SJSA1 (cell line): ENCODE measurements at places on chromosomes 3 and 15. TPM values are rescaled to one million over a fixed set of nuclear protein-coding genes. Genes with fewer than 3 reads are reported as not detected.

DNA sequence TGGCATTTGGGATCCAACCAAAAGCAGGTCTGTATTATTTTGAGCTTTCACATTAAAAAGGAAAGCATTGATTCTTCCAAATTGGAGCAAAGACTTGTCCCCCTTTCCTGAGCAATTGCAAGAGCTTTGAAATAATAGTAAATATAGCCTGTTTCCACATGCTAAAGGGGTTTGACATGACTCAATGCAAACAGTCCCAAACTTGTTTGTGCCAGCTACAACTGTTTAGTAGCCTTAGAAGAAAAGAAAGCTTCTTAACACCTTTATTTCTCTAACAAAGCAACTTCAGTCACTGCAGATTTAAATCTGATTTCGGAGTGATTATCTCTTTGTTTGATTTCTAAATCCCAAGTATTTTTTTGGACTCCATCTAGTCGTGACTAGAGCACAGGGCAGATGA is 180.2 kb downstream of the SEMA6D start:
- DNase-seq: no peak

GRCh38 chr15:58442122-58442521 is 10.3 kb downstream of the LIPC start:
- no peak for DNase-seq

DNA sequence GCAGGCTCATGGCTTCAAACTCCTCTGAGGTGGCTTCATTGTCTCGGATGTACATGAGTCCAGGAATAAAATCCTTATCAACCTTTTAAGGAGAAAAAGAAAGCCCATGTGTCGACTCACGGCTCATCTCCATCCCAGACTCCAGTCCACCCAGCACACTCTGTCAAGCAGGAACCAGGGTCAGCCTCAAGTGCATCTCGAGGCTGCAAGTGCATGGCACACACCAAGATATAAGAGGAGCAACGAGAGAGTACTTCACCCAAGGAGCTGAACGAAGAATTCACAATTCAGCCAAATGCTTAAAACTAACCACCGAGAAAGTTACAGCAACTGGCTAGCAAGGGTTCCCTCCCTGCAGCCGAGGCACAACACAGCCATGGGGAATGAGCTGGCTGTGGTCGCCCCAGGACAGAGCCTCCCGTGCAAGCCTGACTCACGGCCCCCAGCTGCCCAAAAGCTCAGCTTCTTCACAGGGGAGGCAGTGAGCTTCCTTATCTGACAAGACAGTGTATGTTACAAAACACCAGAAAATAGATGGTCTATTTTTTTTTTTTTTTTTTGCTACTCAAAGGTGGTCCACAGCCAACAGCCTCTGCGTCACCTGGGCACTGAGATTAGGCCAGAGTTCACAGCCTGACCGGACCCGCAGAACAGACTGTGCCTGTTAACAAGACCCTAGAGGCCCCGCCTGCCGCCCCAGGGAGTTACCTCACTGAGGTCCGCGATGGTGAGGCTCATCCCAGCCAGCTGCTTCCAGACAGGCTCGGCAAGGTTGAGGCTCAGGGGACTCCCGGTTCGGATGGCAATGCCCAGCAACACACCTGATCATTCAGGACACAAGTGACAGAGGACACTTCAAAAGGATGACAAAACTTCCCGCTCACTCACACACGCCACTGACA is 15.9 kb upstream of the OCA2 start:
- no peak for DNase-seq

- DNase-seq: no peak
These were observed 23.6 kb downstream of the SEC61A1 start for GRCh38 chr3:128075522-128076482.

- DNase-seq: no peak
These were observed 111.5 kb downstream of the FILIP1L start for GRCh38 chr3:100002599-100003350.

LRRN1 gene
- total RNA-seq: not detected in 2 replicates
